ELR (cell line): ENCODE measurements at places on chromosomes 13 and 19.

DNA sequence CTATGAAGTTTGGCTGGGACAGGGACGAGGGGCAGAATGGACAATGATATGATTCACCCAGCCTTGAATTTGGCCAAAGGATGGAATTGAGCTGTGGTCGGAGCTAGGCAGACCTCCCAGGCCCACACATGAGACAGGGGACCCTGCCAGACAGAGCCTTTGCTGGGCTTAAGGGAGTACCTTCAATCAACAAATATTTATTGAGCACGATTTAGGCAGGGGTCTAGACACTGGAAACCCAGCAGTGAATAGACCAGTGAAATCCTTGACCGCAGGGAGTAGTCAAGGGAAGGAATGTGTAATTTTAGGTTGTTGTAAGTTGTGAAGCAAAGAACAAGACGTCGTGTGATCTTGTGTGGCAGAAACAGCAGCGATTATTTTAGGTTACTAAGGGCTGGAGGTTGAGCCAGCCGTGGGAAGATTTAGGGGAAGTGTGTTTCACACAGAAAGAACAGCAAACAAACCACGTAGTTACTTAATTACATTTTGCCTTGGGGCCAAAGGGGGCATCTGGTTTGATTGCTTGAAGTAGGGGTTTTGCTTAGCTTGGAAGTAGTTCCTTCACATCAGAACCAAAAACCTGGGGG lies 16.9 kb upstream of the AP1M2 start:
- no peak for DNase-seq

DNA sequence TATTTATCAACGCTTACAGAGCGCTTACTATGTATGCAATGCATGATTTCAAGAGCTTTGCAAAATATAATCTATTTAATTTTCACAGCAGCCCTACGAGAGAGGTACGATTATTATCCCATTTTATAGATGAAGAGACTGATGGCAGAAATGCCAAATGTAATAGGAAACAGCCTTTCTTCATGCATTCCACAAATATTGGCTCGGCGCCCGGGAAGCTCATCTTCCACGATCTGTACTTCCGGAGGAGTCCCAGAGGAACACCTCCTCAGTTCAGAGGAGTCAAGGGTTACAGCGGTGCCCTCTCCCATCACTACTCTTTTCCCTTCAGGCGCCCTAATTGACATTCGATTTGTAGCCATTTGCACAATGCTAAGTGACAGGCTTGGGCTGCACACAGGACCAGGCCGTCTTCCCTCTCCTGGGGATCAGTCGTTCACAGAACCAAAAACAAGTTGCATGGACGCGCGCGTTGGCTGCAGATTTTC lies 1.1 kb upstream of the ARHGAP35 start:
- DNase-seq: peak; percentile 74

GRCh38 chr19:9156304-9156703 lies 16.1 kb downstream of the ZNF317 start:
- no peak for DNase-seq

DNA sequence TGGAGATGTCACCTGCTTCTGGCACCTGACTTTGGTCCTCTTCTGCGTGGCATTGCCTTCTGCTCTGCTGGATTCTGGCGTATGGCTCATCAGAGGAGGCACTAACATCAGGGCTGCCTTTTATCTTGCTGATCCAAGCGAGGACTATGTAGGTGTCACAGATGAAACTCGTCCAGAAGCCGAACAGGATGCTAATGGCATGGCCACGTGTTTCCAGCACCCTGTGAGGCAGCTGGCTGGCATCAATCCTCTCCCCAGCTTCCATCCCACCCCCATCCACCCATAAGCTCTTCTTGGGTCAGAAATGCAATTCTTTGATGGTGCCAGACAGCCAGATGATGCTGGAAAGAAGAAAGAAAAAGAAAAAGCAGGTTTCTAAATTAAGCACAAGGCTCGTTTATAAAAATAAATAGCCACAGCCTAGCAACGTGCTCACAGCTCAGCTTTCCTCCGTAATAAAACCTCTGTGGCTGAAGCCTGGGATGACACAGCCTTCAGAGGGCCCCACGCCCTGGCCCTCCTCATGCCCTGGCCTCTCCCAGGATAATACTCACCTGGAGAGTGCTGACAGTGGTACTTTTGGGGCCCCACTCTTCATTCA lies 212.9 kb upstream of the SERP2 start:
- DNase-seq: no peak

GRCh38 chr19:5141850-5142724 lies 173.2 kb downstream of the KDM4B start:
- DNase-seq: no peak
